B cell (primary cell): ENCODE measurements at places on chromosomes 2 and 18. TPM values are rescaled to one million over a fixed set of nuclear protein-coding genes. Genes with fewer than 3 reads are reported as not detected.

DNA sequence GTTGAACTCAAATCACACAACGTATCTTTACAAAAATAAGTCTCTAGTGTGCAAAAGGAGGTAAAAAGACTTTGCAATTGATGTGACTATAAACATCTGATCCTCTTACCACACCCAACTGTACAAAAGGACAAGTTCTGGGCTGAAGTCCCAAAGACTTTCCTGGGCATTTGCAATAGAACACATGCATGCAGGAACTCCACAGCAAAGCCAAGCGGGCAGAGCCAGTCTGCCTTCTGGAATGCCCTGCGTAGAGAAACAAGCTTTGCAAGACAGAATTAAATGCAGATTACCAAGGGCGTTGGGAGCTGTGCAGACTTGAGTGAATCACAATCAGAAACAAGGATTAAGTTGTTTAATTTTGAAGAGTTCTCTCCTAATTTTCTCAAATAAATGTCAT is 208.4 kb upstream of the ZNF521 start:
- DNase-seq: no peak

GRCh38 chr2:235414422-235414821 is 79.4 kb upstream of the AGAP1 start:
- no peak for DNase-seq

DNA sequence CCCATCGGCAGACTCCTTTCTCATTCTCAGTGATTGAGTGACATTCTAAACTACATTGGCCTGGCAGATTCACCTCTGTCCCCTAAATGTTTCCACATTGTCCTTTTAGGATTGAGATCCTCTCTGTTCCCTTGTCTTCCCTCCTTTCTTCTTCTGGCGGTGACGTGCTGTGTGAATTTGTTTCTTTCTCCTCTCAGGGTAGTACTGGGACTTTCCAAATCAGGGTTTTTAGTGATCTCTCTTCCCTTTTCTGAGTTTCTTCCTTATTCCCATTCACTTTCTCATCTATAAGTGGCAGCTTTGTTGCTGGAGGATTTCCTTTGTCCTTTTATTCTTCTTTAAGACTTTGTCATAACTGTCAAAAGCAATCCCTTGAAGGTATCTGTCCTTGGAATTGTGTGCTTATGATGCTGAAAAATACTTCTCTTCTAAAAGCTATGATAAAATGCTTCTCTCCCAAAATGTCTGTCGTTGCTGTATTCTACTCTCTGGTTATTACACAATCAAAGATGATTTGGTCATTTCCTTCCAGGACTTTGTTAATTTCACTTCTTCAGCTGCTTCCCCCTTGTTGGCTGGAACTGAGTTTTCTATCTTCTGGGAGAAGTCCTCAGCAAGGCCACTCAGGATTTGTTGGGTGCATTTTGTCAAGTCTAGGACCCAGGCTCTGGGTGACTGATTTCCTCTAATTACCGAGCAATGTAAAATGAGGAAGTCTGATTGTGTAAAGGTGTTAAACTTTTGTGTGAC is 4.9 kb upstream of the IL1B start:
- peak; percentile 70 for DNase-seq

GRCh38 chr2:128645631-128646030 is 327.0 kb upstream of the HS6ST1 start:
- no peak for DNase-seq

DNA sequence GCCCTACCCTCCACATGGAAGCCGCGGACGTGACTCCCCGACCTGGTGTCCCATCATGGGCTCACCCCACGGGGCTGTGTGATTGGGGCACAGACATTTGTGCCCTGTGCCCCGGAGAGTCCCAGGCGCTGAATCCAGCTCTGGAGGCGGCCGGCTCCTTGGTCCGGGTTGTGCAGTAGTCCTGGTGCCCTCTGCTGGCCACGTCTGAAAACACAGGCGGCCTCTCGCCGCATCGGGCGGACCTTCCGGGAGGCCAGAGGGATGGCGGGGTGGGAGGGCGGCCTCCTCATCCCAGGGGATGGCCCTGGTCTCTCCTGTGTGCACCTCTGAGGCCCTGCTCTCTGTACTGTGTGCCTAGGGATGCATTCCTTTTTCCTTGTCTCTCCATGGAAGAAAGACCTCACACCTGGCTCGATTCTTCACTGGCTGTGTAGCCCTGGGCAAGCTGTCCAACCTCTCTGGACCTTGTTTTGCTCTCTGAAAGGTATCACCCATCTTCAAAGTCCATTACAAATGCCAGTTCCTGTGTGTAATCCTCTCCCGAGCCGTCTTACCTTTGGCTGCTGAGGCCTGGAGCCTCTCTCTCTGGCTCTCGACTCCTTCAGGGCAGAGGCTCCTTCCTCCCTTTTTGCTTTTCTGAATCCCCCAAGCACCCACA is 27.6 kb downstream of the CELF4 start:
- peak; percentile 27 for DNase-seq

DNA sequence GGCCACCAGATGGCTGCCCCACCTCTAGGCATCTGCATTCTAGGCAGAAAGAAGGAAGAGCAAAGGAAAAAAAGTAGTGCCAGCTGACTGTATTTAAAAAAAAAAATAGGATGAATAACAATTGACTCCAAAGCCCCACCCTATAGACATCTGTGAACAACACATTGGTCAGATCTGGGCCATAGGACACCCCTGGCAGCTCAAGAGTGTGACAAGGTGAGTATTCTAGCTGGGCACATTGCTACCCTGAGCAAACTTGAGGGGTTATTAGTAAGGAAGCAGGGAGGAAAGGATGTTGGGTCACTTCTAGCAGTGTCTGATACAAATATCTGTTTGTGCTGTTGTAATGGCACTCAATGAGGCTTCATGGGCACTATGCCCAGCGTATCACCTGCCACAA is 58.6 kb upstream of the NPAS2 start:
- DNase-seq: no peak

DNA sequence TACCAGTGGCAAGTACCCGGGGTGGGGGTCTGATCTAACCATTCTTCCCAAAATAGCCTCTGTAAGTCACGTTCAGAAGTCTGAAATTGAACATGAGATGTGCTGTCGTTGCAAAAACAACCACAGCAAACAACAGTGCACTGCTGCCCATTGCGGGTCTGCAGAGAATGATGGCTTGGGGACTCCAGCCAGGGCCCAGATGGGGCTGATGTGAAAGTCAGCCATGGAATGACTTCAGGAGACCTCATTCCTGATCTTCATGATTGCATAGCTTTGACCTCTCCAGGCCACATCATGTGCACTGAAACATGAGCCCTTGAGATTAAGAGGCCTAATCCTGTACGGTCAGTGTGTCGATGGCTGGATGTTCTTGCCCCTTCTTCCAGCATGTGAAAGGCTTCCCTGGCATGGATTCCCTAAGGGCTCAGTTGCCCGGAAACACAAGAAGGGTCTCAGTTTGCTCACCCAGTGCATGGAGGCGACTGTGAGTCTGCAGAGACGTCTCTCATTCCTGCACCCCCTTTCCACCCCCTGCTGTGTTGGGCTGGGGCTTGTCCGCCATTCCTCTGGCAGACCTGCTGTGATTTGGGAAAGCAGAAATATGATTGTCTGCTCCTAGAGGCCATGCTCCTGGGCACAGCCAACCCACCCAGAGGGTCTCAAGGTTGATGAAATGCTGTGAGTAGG is 191.6 kb downstream of the SEPTIN10 start:
- DNase-seq: no peak

DNA sequence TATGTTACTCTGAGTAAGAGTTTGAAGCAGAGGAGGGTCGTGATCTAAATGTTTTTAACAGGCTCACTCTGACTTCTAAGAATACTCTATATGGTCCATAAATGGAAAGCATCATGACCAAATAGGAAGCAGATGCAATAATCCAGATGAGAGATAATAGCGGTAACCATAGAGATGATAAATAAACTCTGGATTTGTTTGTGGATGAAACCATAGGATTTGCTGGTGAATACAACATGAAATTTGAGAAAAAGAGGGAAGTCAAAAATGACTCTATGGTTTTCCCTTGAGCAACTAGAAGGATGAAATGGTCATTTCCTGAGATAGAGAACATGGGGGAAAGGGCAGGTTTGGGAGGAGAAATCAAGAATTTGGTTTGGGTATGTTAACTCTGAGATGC is 3.9 kb downstream of the HEATR5B start:
- no peak for DNase-seq

- no peak for DNase-seq
Measured at GRCh38 chr2:149155196-149155969, 116.9 kb downstream of the LYPD6B start.

DNA sequence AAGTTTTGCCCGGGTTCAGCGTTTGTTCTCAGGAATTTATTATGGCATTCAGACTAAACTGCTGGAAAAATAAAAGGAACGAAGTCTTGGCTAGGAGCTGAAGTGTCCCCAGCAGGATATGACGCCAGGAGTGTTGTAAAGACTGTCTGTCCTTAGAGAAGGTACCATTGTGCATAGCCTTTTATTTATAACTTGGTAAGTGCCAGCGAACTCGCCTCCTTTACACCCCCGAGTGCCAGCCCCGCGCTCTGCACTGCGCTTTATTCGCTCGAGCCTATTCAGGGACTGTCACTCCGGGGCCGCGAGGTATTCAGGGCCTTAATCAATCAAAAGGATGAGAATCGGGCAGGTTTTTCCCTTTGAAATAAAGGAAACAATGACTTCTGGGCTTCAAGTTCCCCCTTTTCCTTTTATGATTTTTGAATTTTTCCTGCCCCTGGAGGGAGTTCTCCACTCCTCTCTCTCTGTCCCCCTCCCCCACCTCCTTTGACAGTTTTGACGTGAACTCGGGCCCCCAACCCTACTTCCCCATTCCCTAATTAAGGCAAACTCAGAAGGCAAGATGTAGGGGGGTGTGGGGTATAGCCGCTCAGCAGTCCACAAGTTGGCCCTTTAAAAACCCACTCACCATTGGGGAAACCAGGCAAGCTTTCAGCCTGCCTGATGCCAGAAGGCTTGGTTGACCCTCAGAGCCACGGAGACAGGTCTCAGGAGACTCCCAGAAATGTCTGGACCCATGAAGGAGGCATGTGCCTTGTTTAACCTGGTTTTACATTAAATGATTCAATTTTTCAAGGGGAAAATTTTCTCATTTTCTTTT is 1.3 kb upstream of the PAX3 start:
- DNase-seq: no peak

GRCh38 chr2:215843579-215843978 is 169.8 kb downstream of the MREG start:
- DNase-seq: no peak

DNA sequence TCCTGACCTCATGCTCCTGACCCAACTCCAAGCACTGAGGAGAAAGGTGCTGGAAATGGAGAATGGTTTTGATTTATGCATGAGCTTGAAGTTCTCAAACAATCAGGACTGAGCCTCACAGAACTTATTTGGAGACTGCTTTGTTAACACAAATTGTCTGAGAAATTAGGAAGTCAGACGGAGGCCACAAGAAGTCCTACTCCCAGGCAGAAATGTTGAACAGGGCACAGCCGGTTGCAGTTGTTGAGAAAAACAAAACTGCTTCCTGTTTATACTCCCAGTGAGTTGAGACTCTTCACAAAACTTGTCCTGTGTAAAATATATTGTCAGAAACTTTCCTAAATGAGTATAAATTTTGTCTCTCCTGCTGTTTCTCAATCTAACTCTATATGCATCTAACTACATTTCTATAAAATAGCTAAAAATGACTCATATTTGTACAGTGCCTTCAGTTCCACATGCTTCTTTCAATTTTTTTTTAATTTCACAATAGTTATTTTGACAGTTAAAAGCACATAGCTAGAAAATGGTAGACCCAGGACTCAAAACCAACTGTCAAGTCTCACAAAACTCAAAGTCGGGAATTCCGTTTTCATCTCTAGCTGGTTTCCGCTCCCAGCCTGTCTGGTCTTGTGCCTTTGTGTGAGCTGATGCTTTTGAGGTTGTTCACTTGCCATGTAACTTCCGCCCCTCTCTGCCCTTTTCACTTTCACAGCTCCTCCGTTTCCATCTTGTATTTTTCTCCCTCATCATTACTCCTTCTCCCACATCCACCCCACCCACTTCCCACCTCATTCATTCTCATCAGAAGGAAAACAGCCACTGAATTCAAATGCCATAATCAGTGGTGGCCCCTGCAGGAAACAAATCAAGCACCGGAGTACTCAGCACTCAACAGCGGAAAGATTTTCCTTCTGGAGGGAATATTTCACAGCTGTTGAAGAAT is 215.0 kb downstream of the SUCLG1 start:
- DNase-seq: no peak

DNA sequence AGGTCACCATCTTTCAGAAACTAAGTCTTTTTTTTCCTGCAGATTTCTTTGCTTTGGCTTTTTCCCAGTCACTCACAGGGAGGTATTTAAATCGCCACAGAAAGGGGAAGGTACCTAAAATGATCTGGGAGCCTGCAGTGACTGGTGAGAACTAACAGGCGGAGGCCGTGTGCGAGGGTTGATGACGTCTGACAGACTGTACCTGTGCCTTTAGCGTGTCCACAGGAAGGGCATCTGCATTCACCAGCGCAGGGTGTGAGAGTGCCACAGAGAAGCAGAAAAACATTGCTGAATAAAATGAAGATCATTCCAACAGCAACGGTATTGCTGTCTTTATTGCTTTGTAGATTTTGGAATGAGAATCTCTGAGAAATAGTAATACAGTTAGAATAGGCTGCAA is 5.7 kb downstream of the CTDP1 start:
- no peak for DNase-seq

DNA sequence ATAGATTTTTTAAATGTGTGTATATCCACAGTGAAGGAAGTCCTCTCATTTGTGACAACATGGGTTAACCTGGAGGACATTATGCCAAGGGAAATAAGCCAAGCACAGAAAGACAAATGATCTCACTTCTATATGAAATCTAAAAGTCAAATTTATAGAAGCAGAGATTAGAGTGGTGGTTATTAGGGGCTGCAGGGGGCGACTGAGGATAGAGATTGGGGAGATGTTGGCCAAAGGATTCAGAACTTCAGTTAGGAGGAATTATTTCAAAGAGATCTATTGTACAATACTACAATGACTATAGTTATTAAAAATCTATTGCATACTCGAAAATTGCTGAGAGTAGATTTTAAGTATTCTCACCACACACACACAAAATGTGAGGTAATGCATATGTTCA is 252.4 kb upstream of the SLC39A10 start:
- peak; percentile 28 for DNase-seq

DNA sequence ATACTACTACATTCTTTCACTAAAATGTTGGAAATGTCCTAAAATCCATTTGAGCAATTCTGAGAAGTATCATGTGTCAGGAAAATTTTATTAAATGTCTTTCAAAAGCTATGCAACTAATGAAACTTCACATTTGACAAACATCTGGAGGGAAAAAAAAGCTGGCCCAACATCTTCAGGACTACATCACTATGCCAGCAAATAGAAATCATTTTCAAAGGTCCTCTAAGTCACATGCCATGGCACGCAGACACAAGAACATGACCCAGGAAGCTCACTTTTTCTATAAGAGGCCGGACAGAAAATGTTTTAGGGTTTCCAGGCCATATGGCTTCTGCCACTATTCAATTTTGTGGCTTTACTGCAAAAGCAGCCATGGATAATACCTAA is 11.6 kb downstream of the KANSL3 start:
- DNase-seq: no peak

- no peak for DNase-seq
Measured at GRCh38 chr2:149446748-149447147, 116.4 kb downstream of the LYPD6 start.

- no peak for DNase-seq
Measured at GRCh38 chr2:121237336-121237979, 47.5 kb downstream of the TFCP2L1 start.

GRCh38 chr18:79800371-79801180 is 2.8 kb downstream of the KCNG2 start:
- no peak for DNase-seq

GRCh38 chr2:220221992-220222391 is 594.6 kb downstream of the SLC4A3 start:
- no peak for DNase-seq

The HOXD9 gene
- total RNA-seq: not detected in 2 replicates

The VPS4B gene
- total RNA-seq: 91.5 and 93.9 TPM in 2 replicates

The EVA1A gene
- total RNA-seq: not detected in 2 replicates

The C1GALT1C1L gene
- not detected in 2 replicates for total RNA-seq

The TEKT4 gene
- total RNA-seq: not detected in 2 replicates

The FABP1 gene
- not detected in 2 replicates for total RNA-seq
